ENCODE measurements at places on chromosomes 6 and 20. TPM values are rescaled to one million over a fixed set of nuclear protein-coding genes. Genes with fewer than 3 reads are reported as not detected.

- no peak for DNase-seq
These were observed 170.3 kb upstream of the SOX4 start for GRCh38 chr6:21423106-21423854.

GRCh38 chr6:168354338-168354737 is 34.8 kb upstream of the DACT2 start:
- DNase-seq, result no peak

DNA sequence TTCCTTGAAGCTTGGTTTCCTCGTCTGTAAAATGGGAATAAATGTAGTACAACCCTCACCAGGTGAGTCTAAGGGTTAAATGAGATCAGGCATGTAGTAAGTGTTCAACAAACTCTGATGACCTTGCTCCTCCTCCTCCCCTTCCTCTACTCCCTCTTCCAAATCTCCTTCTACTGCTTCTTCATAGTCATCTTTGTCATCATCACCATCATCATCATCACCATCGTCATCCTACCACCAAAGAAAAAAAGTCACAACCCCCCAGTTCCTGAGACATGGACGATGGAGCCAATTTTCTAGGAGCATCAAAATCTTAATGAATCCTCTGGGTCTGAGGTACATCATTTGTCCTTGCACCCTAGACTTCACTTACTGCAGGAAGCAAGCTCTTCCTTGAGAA is 240.0 kb downstream of the ANKRD60 start:
- no peak for DNase-seq

KIFC1 gene
- not detected for total RNA-seq

DNA sequence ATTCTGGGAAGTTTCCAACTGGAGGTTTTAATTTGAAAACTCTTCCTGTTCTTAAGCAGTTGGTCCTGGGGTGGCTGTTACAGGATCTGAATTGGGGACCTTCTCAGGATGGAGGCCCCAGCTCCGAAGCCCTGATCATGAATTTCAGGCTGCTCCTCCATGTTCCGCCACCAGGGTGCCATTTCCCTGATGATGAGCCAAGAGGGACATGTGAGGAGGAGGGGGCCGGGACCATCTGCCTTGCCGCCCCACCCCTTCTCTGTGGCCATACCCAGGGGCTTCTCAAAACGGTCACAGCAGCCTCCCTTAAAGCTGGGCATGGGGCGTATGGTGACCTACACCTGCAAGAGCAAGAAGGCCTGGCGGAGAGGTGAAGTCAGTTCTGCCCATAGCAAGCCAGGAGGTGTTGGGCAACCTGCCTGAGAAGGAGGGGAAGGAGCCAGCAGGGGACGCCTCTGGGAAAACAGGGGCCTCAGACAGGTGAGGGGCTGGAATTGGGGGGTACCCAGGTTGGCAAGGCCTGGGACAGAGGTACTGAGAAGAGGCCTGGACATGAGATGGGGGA is 3.6 kb upstream of the BAK1 start:
- DNase-seq, result no peak

NNAT gene
- total RNA-seq, result 8.8 TPM

GRCh38 chr20:24980291-24981053 is 12.1 kb downstream of the APMAP start:
- DNase-seq, result no peak

GRCh38 chr6:149317644-149318571 is at the start of gene TAB2:
TAB2 (plus strand) TSS chr6:149317712; CDS start chr6:149369998, 52,286 bp downstream.
- DNase-seq, result peak; percentile 39

IL20RA gene
- 5.2 TPM for total RNA-seq

ANKRD66 gene
- total RNA-seq, result not detected

DNA sequence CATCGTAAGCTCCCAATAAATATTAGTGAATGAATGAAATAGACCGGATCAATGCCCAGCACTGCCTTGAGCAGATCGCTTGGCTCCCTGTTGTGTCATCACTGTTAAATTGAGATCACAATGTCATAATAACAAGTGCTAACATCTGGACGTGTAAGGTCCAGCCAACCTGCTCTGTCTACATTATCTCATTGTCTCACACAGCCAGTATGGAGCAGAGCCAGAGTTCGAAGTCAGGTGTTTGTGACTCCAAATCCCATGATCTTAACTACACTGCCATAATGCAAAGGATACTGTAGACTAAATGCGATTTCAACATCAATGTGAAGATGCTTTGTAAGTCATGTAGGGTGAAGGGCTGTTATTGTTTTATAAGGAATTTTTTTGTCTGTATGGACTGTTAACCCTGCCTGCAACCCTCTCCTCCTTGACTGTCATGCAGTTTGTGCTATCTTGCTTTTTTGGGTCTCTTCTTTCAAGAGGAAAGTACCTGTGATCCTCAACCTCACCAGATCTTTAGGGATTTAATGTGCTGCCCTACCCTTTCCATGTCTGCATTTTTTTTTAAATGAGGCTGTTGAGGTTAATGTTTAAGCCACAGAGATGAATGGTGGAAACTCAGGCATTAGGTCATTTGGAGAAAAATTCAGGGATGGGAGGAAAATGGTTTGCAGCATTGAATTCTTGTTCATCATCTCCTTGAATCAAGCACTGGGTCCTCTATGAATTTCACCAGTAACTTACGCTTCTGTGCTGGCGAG is 49.0 kb upstream of the OCSTAMP start:
- no peak for DNase-seq

- no peak for DNase-seq
These were observed 31.6 kb upstream of the MTRF1L start for GRCh38 chr6:153034139-153034538.

GRCh38 chr20:53037621-53038020 is 65.5 kb downstream of the TSHZ2 start:
- DNase-seq, result no peak

- no peak for DNase-seq
These were observed 40.7 kb upstream of the EYA2 start for GRCh38 chr20:46853926-46854325.

SERPINB1 gene
- total RNA-seq, result 10.3 TPM

- no peak for DNase-seq
These were observed 80.7 kb upstream of the CCN6 start for GRCh38 chr6:111973118-111973761.

DNA sequence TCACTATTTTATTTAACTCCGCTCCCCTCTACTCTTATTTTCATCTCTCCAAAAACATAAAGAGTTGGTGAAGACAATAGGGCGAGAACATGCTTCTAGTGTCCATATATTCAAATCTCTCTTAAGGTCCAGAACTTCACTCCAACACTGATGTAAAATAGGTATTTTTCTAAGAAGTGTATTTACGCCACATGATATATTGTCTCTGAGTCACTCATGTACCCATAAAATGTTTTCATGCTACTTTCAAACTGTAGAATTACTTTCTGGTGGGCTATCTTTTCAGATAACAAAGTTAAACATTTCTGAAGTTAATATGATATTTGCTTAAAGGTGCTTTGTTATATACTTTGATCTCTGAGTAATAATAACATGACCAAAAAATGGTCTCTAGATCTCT is 124.1 kb upstream of the IFNGR1 start:
- DNase-seq, result no peak

DNA sequence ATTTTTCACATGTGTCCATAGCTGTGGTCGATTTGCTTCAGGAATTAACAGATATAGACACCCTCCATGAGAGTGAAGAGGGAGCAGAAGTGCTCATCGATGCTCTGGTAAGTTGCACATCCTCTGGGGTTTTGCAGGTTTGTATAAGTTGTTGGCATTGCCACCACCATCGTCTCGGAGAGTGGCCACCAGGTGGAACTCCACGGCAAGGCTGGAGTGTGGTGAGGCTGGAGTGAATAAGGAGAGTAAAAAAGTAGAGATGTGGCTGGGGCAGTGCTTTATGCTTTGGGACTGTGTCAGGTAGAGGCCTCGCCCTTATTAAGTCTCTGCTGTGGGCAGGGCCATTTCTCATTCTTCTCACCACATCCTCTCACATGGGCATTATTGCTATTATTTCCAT is 63.7 kb downstream of the CTNNBL1 start:
- no peak for DNase-seq

DNA sequence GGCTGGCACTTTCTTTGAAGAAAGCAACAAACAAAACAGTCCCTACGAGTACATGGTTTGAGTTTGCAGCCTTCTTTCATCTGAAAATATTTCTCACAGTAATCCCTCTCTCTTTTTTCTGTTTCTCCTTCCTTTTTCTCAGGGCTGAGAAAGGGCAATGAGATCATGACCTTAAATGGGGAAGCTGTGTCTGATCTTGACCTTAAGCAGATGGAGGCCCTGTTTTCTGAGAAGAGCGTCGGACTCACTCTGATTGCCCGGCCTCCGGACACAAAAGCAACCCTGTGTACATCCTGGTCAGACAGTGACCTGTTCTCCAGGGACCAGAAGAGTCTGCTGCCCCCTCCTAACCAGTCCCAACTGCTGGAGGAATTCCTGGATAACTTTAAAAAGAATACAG is 80.7 kb upstream of the CLDN20 start:
- no peak for DNase-seq

GRCh38 chr20:35341366-35342028 is 49.3 kb upstream of the FAM83C start:
- no peak for DNase-seq

DNA sequence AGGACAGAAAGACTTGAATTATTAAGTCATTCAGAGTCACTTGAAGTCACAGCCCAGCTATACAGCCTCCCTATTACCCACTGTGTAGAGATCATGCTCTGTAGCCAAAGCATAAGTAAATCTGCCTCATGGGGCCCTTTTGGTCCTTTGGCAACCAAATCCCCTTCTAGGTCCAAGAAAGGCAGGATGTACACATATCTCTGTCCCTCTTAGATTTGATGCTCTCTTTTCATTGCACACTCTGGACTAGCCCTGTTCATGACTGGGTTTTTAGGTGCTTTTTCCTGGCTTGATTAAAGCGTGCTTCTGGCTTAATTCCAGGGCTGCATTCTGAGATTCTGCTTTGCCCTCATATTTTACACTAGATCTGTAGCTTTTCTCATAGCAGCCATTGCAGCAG is 296.8 kb downstream of the TENT5A start:
- DNase-seq, result peak; percentile 30

All from stomach (tissue), 19 donors.